ENCODE measurements at places on chromosomes 7 and 10.

DNA sequence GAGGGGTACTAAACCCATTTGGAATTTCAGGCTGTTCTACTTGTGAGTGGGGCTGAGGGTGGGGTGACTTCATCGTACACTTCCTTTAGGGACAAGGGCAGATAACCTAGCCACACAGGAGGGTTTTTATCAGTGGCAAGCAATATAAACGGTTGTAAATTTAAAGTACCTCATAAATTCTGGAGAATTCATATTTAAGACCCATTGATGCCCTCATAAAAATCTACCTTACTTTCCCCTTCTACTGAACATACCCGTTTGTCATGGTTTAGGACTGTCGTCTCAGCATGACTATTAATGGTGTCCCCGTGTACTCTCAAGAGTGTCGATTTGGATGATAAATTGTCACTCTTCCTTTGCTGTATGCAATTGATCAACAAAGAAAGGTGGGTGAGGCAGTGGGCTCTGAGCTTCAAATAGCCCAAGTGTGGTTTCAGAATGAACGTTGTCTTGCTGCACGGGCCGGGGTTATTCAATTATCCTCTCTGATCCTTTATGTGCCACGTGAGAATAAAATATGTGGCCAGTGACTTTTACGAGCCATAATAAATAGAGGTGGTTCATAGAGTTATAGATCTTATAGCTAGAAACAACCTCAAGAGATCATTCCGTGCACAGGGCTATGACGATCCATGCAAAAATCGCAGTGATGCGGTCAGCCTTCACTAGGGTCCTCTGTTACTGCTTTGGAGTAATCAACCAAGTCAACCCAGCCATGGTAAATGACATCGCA lies 82.2 kb downstream of the FAM107B start:
- no peak for DNase-seq

- no peak for DNase-seq
Observed at GRCh38 chr10:88074971-88075370, 211.5 kb downstream of the PTEN start.

DNA sequence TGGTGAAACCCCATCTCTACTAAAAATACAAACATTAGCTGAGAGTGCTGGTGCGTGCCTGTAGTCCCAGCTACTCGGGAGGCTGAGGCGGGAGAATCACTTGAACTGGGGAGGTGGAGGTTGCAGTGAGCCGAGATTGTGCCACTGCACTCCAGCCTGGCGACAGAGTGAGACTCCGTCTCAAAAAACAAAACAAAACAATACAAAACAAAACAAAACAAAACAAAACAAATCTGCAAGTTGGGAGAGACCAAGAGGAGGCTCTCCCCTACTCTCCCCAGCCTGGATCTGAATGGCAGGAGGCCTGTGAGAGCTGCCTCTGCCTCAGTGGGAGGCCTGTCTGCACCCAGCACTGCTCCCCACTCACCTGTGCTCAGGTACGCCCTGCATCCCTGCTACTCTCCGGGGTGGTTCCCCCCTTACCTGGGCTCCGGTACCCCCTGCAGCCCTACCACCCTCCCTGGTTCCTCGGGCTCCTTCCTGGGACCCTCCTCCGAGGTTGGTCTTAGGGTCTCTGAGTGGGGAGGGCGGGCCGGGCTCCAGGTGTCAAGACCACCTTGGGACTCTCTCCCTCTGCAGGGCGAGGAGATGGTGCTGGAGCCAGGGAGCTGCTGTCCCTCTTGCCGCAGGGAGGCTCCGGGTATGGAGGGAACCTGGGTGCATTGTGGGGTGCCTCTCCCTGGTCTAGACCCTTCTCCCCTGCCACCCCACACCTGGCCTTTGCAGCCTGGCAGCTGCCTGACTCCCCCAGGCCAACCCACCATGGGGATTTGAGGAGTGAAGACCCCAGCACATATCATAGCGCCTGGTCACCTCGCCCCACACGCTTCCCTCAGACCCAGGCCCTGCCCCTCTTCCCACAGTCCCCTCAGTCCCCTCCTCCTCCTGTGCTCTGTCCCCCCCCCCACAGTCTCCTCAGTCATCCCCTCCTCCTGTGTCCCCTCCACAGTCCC lies 9.5 kb upstream of the ZNF862 start:
- DNase-seq, result no peak

GRCh38 chr10:12566161-12567115 lies 217.1 kb downstream of the CAMK1D start:
- DNase-seq, result no peak

- DNase-seq, result no peak
Observed at GRCh38 chr10:76729841-76730487, 907.6 kb downstream of the KCNMA1 start.

- no peak for DNase-seq
Observed at GRCh38 chr7:54837168-54837567, 78.2 kb upstream of the SEC61G start.

DNA sequence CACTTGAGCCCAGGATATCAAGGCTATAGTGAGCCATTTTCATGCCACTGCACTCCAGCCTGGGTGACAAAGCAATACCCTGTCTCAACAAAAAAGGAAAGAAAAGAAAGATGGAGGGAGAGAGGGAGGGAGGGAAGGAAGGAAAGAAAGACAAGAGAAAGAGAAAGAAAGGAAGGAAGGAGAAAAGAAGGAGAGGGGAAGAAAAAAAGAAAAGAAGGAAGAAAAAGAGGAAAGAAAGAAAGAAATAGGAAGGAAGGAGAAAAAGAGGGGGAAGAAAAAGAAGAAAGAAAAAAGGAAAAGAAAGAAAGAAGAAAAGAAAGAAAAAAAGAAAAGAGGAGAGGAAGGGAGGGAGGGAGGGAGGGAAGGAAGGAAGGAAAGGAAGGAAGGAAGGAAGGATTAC lies 321.5 kb upstream of the CNTNAP2 start:
- DNase-seq, result no peak

DNA sequence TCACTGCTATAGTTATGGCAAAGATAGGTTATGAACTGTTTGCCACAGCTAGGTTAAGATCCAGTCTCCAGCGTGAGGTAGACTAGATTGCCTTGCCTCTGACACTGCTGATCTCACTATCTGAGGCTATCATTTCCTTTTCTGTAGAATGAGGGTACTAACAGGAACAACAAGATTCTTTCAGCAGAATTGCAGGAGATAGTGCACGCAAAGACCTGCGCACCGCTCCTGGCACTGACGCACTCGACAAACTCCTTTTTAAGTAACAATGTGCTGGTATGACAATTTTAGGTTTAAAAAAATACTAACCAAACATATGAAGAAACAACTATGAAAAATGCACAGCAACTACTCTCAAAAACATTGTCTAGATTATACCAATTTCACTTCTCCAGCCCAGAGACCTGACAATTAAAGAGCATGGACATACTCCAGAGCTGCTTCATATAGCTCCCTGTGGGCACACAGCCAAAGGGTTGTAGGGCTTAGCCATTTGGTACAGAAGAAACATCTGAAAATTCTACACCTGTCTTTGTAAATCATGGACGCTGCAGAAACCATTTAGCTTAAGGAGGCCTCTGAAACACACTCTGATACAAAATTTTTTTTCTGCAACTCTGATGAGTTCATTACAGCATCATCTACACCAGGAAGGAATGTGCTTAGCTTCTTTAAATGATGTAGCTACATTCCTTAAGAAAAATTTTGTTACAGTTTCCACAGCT lies 7.8 kb downstream of the ADAM12 start:
- DNase-seq, result no peak

DNA sequence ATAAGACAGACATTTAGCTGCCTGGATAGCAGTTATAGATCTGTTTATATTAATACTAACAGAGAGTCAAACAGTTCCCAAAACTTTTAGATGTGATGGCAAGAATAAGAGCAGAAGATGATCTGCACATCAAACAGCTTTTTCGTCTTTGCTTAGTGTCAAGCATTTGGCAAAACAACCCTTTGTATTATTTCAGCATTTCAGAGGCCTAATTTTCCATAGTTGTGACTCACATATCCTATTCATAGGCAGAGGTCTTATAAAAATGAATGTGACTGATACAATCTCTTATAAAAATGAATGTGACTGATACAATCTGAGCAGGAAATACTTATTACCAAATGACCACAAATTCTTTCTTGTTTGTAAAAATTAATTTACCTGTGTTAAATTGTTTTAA lies 71.2 kb downstream of the LRRTM3 start:
- no peak for DNase-seq

DNA sequence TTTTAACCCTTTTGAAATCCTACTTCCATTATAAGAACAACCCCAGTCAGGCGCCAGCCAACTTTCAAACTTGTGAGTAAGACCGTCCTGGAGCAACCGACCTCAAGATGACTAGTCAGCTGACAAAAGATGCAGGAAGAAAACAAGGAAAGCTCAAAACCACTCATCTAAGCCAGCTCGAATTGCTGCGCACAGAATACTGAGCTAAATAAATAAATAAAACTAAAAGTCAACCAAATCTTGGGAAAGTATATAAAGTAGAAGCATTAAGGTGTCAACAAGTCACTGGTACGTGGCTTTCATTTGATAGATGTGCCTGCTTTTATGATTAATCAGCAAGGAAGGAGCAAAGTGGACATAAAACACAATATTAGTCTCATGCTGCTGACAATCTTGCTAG lies 1269.8 kb downstream of the XPNPEP1 start:
- DNase-seq, result no peak

DNA sequence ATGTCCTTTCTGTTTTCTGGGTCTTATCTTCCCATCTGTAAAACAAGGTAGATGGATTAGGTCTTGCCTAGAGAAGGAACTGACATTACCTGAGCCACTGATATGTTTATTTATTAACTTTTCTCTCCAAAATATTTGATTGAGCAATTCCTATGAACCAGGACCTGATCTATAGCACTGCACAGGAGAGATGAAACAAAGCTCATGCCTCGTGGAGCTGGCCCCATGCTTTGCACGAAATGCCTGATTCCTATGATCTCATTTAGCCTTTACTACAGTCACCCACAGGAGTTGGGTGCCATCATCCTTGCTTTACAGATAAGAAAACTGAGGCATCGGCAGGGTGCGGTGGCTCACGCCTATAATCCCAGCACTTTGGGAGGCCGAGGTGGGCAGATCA lies 48.2 kb upstream of the ZMIZ1 start:
- no peak for DNase-seq
